Left cardiac atrium (tissue), 4 donors: ENCODE measurements at places on chromosomes 2 and 18. TPM values are rescaled to one million over a fixed set of nuclear protein-coding genes. Genes with fewer than 3 reads are reported as not detected.

GRCh38 chr2:106009096-106009495, 185.0 kb downstream of the UXS1 start:
- no peak for DNase-seq

Gene CBLN2
- not detected for total RNA-seq

DNA sequence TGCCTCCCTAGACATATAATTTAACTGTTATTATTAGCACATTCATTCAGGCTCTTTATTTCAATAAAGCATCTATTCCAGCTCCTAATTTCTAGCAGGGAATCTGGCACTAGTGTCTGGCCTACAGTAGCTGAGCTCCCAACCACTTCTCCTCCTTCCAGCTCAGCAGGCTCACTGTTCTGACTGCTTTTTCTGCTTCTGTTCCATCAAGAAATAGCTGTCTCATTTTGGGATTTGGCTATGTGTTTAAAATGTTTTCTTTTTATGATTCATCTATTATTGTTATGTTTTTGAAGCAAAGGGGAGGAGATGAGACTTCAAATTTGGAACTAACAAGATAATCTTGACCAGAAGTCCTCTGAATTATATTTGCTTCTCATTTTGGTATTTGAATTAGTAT, 172.7 kb upstream of the SMAD7 start:
- DNase-seq = no peak

Gene MALL
- 14.0 TPM for total RNA-seq

DNA sequence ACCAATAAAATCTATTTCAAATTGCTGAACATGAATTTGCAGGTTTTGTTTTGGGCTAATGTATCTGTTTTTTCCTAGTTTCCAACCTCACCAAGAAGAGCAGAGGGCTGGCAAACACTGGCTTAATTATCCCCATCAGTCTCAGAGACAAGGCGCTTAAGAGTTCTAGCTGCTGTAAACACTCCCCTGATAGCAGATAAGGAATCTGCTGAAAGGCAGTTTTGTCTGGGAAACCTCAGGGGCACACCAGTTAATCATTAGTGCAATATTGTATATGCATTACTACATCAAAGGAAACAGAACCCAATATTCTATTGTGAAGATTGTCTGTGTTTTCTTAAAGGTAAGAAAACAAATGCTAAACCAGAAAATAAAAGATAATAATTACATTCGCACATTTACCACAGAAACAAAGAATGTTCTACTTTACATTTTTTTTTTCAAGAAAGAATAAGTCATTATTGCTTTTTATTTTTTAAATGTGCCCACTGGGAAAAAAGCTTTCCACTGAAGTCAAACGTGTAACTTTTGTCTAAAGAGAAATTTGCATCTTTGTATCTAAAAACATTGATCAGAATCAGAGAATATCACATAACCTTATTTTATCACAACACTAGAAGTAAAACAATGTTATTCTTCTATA, 179.1 kb downstream of the ERBB4 start:
- DNase-seq = no peak

Gene ERICH2
- total RNA-seq = 1.2 TPM

DNA sequence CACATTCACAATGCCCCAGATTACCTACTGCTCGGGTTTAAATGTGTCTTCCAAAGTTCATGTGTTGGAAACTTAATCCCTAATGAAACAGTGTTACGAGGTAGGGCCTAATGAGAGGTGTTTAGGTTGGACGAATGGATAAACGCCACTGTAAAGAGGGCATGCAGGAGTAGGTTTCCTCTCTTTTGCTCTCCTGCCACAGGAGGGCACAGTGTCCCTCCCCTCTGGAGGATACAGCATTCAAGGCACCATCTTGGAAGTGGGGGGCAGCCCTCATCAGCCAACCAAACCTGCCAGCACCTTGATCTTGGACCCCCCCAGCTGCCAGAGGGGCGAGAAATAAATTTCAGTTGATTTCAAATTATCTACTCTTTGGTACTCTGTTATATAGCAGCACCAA, 103.5 kb downstream of the TSHZ1 start:
- DNase-seq = no peak

GRCh38 chr2:132871831-132872230, 201.8 kb upstream of the LYPD1 start:
- no peak for DNase-seq

GRCh38 chr2:151789055-151789834, 39.0 kb downstream of the ARL5A start:
- no peak for DNase-seq

DNA sequence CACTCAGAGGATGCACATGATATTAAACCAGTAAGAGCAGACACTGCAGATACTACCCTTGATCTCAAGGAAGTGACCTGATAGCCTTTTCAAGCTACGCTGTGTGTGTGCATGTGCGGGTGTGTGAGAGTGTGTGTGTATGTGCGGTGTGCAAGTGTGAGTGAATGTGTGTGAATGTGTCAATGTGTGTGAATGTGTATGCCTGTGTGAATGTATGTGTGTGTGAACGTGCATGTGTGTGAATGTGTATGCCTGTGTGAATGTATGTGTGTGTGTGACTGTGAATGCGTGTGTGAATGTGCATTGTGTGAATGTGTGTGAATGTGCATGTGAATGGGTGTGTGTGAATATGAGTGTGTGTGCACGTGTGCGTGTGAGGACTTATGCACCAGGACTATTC, 53.8 kb downstream of the KCNG2 start:
- DNase-seq = no peak

DNA sequence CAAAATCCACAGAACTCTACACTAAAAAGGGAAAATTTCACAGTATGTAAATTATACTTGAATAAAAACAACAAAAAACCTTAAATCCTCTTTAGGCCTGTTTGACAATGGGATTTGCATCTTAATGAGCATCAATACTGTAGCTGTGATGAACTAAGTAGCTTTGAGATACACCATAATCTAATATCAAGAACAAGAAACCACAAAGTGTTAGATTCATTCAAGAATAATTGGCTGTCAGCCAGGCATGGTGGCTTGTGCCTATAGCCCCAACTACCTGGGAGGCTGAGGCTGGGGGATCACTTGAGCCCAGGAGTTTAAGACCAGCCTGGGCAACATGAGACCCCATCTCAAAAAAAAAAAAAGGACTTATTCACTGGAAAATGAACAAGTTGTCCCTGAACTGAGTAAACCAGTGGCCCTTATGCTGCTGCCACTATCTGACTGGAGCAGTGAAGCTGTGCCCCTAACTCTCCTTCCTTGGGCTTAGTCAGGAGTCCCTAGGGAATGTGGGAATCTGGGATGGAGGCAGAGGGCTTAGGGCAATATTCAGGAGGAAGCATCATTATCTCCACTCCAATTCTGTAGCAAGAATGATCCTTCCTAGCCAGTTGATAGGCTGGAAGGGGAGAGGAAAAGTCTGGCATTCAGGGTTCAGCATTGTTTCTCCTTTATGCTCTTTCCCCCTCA, 88.5 kb downstream of the PRKCE start:
- DNase-seq = no peak

Gene CHN1
- 6.7 TPM for total RNA-seq

Gene SULT1C2
- 0.24 TPM for total RNA-seq

Gene OXER1
- 0.53 TPM for total RNA-seq

Gene IL36RN
- not detected for total RNA-seq

DNA sequence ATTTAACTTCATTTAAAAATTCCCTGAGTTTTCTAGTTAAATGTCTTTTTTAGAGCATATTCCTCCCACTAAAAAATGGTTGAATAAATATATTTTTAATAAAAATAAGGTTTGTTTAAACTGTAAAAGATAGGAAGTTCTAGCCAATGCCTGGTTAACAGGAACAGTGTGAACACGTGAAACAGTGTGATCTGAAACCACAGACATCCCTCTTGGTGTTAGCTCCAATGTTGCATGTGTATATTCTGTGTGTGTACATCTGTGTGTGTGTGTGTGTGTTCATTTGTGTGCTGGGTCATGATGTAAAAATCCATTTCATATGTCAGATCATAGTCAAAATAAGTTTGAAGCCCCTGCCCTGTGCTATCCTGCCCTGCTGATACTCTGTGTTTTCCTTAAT, 6.1 kb upstream of the SOX11 start:
- DNase-seq = no peak

Gene POTEJ
- not detected for total RNA-seq

DNA sequence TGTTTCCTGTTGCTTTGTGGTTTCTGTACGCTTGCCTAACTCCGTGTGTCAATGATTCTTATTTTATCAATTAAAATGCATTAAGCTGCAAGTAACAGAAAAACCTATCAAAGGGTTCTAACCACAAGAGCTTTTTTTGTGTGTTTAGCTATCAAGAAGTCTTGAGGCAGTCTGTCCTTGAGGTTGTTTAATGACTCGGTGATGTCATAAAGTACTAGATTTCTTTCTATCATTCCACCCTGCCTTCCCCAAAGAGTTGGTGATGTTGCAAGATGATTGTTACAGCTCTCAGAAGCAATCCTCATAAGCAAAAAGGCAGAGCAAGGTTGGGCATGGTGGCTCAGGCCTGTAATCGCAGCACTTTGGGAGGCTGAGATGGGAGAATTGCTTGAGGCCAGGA, 51.9 kb upstream of the SPTBN1 start:
- no peak for DNase-seq

Gene HNMT
- 19.0 TPM for total RNA-seq

Gene SERPINB11
- not detected for total RNA-seq
